Epithelial cell of proximal tubule (primary cell): ENCODE measurements at places on chromosomes 2 and 18. TPM values are rescaled to one million over a fixed set of nuclear protein-coding genes. Genes with fewer than 3 reads are reported as not detected.

DNA sequence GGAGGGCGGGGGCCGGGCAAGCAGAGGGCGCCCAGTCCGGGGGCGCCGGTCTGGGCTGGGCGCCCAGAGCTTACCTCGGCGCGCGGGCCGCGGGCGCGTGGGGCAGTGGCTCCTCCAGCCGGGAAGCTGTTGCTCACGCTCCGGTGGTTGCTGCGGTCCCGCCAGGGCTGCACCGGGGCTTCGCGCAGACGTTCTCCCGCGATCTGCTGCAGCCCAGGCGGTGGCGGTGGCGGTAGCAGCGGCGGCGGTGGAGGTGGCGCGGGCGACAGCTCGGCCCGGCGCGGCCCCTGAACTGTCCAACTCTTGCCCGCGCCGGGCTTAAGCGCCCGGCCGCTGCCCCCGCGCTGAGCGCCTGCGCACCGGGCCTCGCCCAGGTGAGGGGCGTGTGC is 391 bp downstream of the ZNF385B start:
- no peak for DNase-seq

Gene BOK
- 76.7 and 83.3 TPM in 2 replicates for total RNA-seq

Gene ANKRD62
- not detected in 2 replicates for total RNA-seq

Gene ARHGAP28
- 2.2 and 2.3 TPM in 2 replicates for total RNA-seq

DNA sequence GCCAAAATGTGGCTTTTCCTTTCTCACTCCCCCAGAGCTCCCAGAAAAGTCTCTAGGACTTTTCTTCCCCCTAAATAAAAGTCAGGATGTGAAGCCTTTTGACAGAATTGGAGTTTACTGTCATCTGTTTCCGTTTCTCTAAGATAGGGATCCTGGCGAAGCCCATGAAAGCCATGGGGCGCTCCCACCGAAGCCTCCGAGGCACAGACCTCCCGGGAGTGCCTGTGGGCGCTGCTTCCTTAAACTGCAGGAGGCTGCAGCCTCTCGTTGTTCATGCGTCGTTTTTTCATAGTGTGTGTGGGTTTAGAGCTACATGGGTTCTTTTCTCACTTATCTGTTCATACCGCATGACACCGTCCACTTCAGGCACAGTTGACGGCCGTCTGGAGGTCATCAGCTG is 56.8 kb downstream of the ASAP2 start:
- DNase-seq: no peak

Gene MOGAT1
- total RNA-seq: not detected in 2 replicates

GRCh38 chr2:60489289-60489688 is 64.2 kb downstream of the BCL11A start:
- no peak for DNase-seq

DNA sequence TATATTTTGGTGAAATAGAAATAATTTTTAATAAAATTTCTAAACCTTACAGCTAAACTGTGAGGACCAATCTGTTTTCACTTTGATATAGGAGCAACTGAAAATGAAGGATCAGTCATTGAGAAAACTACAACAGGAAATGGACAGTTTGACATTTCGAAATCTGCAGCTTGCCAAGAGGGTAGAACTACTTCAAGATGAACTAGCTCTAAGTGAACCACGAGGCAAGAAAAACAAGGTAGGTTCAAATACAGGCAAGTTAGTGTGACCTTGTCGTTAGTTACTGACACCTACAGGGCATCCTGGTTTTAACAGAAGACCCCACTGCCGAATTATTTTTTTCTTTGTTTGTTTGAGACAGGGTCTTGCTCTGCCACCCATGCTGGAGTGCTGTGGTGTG is 75.5 kb upstream of the STON1 start:
- DNase-seq: no peak

GRCh38 chr2:224816816-224817215 is 100.7 kb upstream of the CCDC195 start:
- peak; percentile 46 for DNase-seq

- DNase-seq: no peak
Observed at GRCh38 chr2:126658319-126658904, 2.5 kb downstream of the GYPC start.

Gene MC4R
- total RNA-seq: not detected in 2 replicates

- DNase-seq: no peak
Observed at GRCh38 chr18:3590096-3590630, 140.2 kb downstream of the TGIF1 start.

- DNase-seq: no peak
Observed at GRCh38 chr2:219553463-219553963, 9.7 kb downstream of the TMEM198 start.

GRCh38 chr2:10342245-10342951 is 39.7 kb downstream of the HPCAL1 start:
- DNase-seq: no peak

Gene EVA1A
- total RNA-seq: 53.7 and 67.0 TPM in 2 replicates

Gene ARHGEF4
- total RNA-seq: 2.1 and 3.2 TPM in 2 replicates

DNA sequence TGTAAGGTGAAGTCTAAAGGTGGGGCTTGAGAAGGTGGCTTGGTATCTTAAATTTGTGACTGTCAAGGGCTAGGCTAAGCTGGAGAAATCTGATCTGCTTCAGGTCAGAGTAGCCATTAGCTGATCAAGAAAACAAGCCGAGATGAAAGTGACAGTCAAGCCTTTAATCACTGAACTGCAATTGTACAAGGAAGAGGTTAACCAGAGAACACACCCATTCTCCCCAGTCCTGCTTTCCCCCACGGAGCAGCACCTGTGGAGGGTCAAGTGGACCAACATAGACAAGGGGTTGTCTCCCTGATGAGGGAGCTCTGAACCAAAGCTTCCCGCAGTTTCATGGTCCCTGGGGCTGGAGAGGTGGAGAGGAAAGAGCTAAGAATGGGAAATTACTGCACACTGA is 901.2 kb downstream of the DCC start:
- no peak for DNase-seq

Gene TMEFF2
- total RNA-seq: not detected in 2 replicates

Gene INSIG2
- 6.3 and 9.1 TPM in 2 replicates for total RNA-seq

Gene PHLPP1
- total RNA-seq: 4.7 and 9.0 TPM in 2 replicates

Gene TANC1
- total RNA-seq: 11.9 and 14.3 TPM in 2 replicates

GRCh38 chr2:127358044-127358443 is 29.7 kb downstream of the MAP3K2 start:
- no peak for DNase-seq

DNA sequence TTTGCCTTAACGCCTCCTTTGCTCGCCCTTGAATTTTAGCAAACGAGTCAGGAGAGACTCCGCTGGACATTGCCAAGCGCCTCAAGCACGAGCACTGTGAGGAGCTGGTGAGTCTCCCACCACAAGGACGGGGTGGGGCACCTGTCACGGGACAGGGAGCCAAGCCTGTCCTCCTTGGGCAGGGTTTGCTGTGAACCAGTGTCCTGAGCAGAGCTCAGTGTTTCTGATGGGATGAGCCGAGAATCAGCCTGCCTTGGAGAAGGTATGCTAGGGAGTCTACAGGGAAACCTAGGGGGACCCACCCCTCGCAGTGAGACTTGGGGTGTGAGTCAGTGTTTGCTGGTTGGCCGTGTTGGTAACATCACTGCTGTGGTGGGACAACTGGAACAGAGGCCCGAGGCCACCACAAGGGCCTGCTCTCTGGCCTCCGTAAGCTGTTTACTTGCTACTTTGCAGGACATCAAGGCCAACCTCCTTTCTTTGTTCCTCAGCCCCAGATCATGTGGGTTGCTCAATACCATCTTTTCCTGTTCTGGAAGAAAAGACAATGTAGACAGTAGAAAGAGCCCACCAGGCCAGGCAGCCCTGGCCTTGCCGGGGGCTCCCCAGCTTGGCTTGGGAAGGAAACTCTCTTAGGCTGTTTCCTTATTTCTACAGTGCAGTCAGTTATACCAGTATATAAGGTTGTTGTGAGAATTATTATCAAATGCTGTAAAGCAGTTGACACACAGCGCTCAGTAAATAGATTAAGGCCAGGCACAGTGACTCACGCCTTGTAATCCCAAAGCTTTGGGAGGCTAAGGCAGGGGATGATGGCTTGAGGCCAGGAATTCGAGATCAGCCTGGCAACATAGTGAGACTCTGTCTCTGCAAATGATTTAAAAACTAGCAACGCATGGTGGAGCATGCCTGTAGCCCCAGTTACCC is 42.4 kb downstream of the ITGB1BP1 start:
- peak; percentile 89 for DNase-seq

Gene CLEC4F
- not detected in 2 replicates for total RNA-seq

Gene SCYGR4
- not detected in 2 replicates for total RNA-seq

Gene CNRIP1
- 17.5 and 29.8 TPM in 2 replicates for total RNA-seq

Gene ZSCAN30
- 5.1 TPM in 2 replicates for total RNA-seq

Gene TCF23
- not detected in 2 replicates for total RNA-seq

Gene ATOH8
- total RNA-seq: 0.52 and 0.94 TPM in 2 replicates
